ENCODE measurements at places on chromosomes 2 and 18.

GRCh38 chr18:55856229-55856628 lies 268.2 kb upstream of the TCF4 start:
- no peak for DNase-seq

DNA sequence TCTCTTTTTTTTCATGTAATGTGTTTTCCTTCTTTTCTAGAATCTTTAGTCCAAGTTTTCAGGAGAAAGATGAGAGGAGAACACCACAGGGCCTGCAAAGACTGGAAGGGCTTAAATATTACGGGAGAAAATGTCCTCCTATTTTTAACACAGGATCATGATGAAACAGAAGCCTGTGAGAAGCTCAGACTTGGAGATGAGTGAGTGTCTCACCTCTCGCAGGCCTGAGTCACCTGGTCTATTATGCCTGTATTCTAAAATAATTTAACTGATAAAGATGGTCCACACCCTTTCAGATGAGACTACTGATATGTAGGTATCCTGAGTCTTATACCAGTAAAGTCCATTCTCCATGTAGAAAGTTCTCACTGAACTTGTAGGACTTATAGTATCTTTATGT lies 143.2 kb downstream of the EPHA4 start:
- no peak for DNase-seq

- DNase-seq, result no peak
These were observed 131.4 kb downstream of the MSH2 start for GRCh38 chr2:47534179-47534919.

DNA sequence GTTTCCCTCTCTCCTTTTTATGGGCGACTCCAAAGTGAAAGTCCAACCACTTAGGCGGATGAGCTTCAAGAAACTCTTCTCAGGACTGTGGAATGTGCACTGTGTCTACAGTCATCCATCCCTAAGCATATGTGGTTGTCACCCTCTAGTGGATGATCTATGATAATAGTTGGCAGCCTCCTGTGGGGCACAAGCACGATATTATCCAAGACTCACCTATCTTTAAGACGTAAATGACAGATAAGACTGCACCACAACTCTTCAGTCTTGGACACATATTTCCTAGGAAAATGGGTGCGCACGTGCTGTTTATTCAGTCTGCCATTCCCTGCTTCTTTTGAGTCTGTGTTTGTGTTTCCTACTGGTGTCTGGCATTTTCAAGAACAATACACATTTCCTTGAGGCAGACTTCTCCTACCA lies 145.5 kb upstream of the CTAGE1 start:
- DNase-seq, result no peak

- DNase-seq, result no peak
These were observed 509 bp downstream of the PIEZO2 start for GRCh38 chr18:11148680-11149440.

DNA sequence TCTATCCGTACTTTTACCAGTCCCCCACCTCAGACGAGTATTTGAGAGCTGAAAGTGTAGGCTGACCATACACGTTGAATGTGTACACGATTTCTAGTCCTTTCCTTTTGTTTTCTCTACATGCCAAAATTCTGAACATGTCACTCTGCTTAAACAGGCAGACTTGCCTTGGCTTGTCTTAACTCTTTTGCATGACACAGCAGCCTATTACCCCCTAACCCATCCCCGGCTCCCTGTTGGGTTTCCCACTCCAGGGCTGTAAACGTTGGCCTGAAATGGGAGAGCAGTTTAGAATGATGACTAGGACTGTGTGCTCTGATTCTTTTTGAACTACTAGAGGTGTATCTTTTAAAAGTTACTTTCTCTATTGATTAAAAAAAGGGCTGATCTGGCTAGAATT lies 19.1 kb downstream of the MTCL1 start:
- no peak for DNase-seq

- DNase-seq, result no peak
These were observed 170.2 kb downstream of the PRKCE start for GRCh38 chr2:45821558-45822271.

- DNase-seq, result no peak
These were observed 205.0 kb downstream of the UBE2E3 start for GRCh38 chr2:181185421-181185820.

- DNase-seq, result no peak
These were observed 162.3 kb upstream of the REV1 start for GRCh38 chr2:99651930-99652670.

DNA sequence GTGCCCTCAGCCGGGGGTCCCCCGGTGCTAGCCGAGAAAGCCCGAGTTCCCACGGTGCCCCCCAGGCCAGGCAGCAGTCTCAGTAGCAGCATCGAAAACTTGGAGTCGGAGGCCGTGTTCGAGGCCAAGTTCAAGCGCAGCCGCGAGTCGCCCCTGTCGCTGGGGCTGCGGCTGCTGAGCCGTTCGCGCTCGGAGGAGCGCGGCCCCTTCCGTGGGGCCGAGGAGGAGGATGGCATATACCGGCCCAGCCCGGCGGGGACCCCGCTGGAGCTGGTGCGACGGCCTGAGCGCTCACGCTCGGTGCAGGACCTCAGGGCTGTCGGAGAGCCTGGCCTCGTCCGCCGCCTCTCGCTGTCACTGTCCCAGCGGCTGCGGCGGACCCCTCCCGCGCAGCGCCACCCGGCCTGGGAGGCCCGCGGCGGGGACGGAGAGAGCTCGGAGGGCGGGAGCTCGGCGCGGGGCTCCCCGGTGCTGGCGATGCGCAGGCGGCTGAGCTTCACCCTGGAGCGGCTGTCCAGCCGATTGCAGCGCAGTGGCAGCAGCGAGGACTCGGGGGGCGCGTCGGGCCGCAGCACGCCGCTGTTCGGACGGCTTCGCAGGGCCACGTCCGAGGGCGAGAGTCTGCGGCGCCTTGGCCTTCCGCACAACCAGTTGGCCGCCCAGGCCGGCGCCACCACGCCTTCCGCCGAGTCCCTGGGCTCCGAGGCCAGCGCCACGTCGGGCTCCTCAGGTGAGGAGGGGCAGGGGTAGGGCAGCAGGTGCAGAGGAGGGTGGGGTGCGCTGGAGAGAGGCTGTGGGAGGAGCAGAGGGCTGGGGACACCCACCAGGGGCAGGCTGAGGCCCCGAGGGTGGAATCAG lies 14.1 kb upstream of the GMPPA start:
- no peak for DNase-seq

GRCh38 chr18:58501066-58501896 lies 127.6 kb downstream of the ALPK2 start:
- DNase-seq, result no peak

DNA sequence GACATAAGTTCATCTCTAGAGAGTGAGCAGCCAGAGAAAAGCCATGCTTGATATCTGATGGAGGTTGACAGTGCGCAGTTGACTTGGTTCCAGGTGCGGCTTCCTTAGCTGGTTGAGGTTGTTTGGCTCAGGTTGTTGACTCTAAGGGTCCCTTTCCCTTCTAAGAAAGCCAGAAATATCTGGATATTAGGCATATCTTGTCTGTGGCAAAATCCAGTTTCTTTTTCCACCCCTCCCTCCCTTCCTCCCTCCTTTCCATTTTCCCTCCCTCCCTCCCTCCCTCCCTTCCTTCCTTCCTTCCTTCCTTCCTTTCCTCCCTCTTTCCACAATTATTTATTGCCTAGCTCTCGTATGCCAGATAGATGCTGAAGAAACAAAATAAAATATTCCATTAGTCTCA lies 82.6 kb upstream of the TNP1 start:
- no peak for DNase-seq

- no peak for DNase-seq
These were observed 119.6 kb downstream of the SLC8A1 start for GRCh38 chr2:40332191-40332826.

DNA sequence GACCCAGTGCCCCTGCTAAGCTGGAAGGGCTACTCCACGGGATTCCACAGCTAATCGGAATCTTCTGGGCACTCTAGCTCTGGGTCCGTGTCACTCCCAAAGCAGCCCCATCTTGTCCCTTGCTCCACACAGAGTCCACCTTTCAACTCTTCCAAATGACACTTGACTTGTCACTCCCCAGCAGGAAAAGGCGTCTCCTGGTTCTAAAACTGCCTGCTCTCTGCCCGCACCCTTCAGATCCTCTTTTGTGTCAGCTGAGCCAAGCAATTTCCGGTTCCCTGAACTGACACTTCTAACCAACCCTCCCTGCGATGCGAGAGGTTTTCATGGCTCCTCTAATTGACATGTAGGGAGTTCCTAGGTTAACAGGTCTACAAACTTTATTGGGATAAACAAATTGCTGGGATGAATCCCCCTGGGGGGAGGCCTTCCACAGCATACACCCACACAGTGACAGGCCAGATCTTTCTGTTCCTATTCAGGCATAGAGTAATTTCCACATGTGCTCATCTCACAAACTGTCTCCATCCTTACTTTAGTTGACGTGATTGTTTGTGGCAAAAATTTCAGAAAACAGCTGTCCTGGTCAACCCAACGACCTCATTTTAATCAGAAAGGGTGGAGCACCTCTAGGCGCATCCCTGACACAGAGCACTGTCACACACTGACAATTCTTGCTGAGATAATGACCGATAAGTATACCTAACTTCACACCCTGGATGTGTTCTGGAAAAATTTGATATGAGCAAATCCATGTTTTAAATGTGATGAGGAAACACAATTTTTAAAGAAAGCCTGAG lies 104.9 kb downstream of the RBMS1 start:
- no peak for DNase-seq

DNA sequence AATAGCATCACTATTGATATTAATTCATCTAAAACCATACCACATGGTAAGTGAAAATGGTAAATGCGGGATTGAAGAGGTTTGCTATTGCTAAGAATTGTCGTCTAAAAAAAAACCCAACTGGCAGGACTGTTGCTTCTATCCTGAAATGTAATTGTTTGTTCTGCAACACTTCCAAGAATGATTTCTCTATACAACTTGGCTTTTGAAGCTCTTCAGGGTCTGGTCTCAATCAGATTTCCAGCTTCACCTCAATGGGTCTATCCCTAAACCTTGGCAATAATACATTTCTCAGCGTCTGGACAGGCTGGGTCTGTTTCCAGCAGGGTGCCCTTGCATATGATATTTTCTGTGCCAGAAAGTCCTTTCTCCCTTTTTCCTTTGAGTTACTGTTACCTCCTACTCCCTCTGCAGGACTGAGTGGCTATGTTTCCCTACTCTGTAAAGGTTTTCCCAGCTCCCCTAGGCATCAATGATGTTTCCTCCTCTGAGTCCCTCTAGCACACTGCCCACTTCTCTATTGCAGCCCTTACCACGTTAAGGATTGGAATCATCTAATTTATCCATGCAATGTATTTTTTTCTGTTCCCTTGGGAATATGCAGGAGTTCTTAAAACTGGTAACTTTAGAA lies 118.2 kb upstream of the REV1 start:
- no peak for DNase-seq
